ENCODE measurements at places on chromosomes 3 and 15. TPM values are rescaled to one million over a fixed set of nuclear protein-coding genes. Genes with fewer than 3 reads are reported as not detected.
A peak's percentile ranks its signal among the peaks of the same experiment; 100 is the strongest.

The GCNT3 gene
- not detected for total RNA-seq

The DUOXA2 gene
- total RNA-seq: not detected

DNA sequence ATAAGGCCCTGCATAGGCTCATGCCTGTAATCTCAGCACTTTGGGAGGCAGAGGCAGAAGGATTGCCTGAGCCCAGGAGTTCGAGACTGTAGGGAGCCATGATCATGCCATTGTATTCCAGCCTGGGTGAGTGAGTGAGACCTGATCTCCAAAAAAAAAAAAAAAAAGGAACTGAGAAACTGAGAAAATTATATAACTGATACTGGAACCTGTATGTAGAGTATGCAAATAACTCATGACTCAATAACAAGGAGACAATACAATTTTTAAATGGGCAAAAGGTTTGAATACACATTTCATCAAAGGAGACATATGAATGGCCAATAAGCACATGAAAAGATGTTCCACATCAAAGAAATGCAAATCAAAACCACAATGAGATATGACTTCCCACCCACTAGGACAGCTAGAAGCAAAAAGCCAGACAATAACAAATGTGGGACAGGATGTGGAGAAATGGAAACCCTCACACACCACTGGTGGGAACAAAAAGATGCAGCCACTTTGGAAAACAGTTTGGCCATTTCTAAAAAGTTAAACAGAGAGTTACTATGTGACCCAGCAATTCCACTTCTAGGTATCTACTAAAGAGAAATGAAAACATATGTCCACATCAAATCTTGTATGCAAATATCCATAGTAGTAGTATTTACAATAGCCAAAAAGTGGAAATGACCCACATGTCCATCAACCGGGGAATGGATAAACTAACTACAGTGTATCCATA lies 70.7 kb downstream of the IQSEC1 start:
- peaks cover 4% of the 10 kb centered on the region for H3K4me1 ChIP-seq
- no peak for DNase-seq
- no peaks in the 10 kb centered on the region for H3K27me3 ChIP-seq
- no peak overlapping the region for H3K27ac ChIP-seq
- no peaks in the 10 kb centered on the region for H3K36me3 ChIP-seq

DNA sequence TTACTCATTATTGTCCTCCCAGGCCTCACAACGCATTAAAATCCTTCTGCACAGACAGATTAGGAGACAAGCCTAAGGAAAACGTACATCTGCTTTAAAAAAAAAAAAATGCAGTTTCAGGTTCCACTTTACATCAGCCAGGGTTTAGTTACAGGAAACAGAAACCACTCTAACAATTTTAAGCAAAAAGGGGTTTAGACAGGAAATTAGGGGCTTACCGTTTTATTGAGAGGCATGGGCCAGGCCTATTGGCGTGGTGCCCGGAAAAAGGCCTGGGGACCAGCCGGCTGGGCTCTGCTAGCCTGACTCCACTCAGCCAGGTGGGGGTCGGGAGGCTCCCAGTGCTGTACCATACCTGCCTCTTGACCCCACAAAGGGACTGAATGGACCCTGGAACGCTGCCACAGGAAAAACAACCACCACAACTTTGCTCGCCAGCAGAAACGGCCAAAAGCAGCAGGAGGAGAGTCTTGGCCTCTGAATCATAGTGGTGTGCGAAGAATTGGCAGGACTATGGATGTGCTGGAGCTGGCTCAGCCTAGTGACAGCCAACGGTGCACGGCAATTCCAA lies 124.3 kb downstream of the CHSY1 start:
- H3K27me3 ChIP-seq: no peaks in the 10 kb centered on the region
- DNase-seq: peak; percentile 70
- H3K4me3 ChIP-seq: no peak overlapping the region
- no peaks in the 10 kb centered on the region for H3K36me3 ChIP-seq
- H3K27ac ChIP-seq: peak overlapping the region; percentile 67

DNA sequence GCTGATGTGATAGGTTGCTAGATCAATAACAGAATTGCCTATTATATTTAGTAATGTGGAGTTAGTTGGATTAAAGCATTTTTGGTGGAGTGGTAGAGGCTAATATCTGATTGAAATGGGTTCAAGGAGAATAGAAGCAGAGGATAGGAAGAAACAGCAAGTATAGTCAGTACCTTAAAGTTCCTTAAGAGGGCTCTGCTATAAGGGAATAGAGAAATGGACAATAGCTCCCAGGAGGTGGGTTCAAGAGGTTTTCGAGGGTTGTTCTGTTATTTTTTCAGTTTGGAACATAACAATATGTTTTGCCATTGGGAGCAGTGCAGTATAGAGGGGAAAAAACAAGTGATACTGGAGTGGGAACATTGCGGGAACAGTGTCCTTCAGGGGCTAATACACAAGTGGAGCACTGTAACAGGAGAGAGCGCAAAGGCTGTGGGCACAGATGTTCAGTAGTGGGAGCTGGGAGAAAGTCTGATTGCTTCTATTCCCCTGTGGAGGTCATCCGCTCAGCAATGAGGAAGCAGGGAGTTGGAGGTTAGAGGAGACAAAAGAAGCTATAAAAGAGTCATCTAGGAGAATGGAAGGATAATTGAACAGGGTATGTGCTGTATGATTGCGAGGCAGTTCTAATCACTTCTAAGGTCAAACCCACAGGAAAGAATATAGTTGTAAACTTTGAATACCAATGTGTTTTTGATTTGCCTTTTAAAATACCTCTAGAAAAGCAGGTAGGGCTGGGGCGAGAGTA lies 3.3 kb downstream of the MRPS11 start:
- no peak overlapping the region for H3K4me3 ChIP-seq
- no peak for DNase-seq
- H3K36me3 ChIP-seq: no peaks in the 10 kb centered on the region
- peaks cover 21% of the 10 kb centered on the region for H3K4me1 ChIP-seq

DNA sequence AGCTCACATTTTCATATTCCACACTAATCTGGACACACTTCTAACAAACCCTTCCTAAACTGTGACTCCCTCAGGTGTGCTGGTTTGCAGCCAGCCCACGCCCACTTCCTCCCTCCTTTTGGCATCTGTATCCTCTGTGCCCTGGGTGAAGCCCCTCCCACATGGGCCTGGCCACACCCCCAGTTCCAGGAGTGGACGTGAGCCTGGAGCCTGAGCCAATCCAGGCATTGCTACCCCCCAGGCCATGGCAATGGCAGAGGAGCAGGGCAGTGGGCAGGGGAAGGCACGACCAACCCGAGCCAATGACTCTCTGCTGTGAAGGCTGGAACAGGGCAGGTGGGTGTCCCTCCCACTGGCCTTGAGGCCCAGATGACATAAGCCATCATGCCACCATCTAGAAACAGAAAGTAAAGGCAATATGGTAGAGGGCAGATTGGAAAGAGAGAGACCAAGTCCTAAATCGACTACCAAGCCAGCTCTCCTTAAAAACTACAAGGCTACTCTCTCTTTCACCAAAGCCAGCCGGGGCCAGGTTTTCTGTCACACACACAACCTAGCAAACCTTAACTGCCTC lies 18.6 kb downstream of the FAM174B start:
- H3K4me1 ChIP-seq: peaks cover 18% of the 10 kb centered on the region
- H3K36me3 ChIP-seq: no peaks in the 10 kb centered on the region
- no peak overlapping the region for H3K27ac ChIP-seq

All from gastrocnemius medialis (tissue), 4 donors.